Subcutaneous adipose tissue (tissue), 4 donors: ENCODE measurements at places on chromosomes 2 and 18. TPM values are rescaled to one million over a fixed set of nuclear protein-coding genes. Genes with fewer than 3 reads are reported as not detected.

LIMS3 gene
- 2.4 TPM for total RNA-seq

ZDBF2 gene
- total RNA-seq, result 6.6 TPM

KRTCAP3 gene
- total RNA-seq, result 1.1 TPM

FIGN gene
- 13.7 TPM for total RNA-seq

NOL4 gene
- total RNA-seq, result not detected
